ENCODE measurements at places on chromosomes 2 and 18.

DNA sequence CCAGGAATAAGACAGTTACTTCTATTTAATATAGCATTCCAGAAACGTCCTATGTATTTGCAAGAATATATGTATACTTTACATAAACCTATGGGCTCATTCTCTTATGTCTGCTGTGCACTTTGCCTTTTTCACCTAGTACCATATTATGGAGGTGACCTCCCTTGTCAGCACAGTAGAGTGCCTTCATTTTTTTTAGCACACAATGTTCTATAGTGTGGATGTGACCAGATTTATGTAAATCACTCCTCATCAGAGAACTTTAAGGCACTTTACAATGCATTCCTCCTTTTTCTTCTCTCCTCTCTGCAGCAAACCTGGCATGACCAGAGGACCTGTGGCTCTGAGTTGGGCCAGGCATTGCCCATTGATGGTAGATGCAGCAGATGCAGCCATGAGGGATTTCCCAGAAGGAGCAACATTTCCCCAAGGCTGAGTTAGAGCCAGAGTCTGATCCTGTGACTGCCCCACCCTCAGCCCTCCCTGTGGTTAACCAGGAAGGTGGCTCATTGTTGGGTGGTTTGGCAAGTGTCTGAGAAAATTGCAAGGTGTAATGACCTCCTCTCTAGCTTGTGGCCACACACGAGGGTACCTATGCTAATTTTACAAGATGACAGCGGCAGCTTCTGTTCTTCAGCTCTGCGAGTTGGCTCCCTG is 76.5 kb upstream of the DLX2 start:
- no peaks in the 10 kb centered on the region for H3K36me3 ChIP-seq
- no peaks in the 10 kb centered on the region for H3K27me3 ChIP-seq
- no peak overlapping the region for H3K4me3 ChIP-seq
- no peaks in the 10 kb centered on the region for H3K4me1 ChIP-seq
- H3K27ac ChIP-seq, result no peak overlapping the region

DNA sequence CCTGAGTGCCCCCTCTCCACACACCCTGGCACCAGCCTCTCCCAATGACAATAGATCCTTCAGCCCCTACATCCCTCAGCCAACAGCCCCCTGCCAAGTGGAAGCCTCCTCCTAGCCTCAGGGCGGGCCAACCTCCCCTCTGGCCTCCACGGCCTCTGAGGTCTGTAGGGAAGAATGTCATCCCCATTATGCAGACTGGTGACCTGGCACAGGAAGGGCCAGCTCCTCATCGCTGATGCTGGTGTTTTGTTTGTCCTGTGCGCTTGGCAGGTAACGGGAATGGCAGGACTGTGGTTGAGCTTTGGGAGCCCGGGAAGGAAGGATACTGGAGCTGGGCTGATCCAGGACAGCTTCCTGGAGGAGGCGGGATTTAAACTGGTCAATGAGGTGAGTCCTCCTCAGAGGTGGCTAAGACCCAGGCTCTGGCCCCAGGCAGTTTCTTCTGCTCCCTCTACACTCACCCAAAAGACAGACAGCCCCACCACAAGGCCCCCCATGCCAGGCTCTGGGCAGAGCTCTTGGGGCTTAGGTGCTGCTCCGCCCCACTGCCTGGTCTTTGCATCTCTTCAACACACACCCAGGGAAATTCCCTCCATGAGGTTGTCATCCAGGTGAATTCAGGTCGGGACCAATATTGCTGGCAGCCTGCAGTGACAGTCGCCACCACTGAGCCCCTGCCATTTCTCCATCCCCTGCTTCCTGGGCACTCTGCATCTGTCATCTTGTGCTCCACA is 75.2 kb upstream of the SMAD7 start:
- H3K4me3 ChIP-seq, result no peak overlapping the region
- H3K36me3 ChIP-seq, result no peaks in the 10 kb centered on the region
- no peak for DNase-seq
- H3K4me1 ChIP-seq, result no peaks in the 10 kb centered on the region

DNA sequence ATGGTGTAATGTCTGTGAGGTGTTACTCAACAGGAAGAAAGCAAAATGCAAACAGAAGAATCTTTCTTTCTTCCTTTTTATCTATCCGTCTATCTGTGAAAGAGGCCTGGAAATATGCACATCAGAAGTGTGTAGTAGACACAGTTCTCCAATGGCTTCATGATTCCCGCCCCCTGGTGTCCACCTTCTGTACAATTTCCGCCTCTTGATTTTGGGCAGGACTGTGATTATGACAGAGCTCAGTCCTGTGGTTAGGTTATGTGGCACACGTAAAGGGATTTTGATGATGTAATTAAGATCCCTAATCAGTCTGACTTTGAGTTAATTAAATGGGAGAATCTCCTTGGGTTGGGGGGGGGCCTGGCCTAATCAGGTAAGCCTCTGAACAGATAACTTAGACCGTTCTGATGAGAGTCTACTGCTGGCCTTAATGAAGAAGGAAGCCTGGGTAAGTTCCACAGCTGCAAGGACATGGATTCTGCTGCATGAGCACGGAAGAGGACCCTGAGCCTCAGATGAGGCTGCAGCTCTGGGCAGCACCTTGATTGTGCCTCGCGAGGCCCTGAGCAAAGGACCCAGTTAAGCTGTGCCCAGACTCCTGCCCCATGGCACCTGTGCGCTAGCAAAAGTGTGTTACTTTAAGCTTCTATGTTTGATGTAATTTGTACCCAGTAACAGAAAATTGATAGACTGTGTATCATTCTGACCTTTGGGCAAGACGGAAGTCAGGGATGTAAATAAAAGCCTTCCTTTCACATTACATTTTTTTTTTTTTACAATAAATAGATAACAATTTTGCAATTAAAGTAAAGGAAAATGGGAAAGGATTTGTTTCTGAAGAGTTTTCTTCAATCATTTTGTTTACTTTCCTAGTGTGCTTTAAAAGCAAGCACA is 11.3 kb upstream of the KCNF1 start:
- no peaks in the 10 kb centered on the region for H3K27me3 ChIP-seq
- peak overlapping the region; percentile 54 for H3K27ac ChIP-seq
- peak; percentile 62 for DNase-seq
- H3K4me1 ChIP-seq, result peaks cover 10% of the 10 kb centered on the region
- no peak overlapping the region for H3K4me3 ChIP-seq
- H3K36me3 ChIP-seq, result no peaks in the 10 kb centered on the region

DNA sequence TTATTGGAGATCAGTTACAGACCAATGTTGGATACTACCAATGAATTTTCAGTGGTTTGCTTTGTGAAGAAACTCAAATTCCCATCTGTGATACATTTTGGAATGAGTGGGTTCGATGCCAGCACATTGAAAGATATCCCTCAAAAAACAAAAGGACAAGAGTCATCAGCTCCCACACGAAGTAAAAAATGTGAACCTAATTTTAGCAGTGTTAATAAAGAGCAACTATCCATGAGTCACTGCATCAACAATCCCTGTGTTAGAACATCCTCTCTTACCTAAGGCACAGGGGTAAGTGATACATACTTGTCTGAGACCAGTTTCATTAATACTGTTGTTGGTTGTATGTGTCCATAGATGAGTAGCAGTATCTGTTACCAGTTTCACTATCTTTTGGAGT is 551.8 kb upstream of the SOX11 start:
- H3K4me3 ChIP-seq, result no peak overlapping the region
- H3K27ac ChIP-seq, result no peak overlapping the region
- H3K27me3 ChIP-seq, result no peaks in the 10 kb centered on the region
- DNase-seq, result no peak
- no peaks in the 10 kb centered on the region for H3K4me1 ChIP-seq
- no peaks in the 10 kb centered on the region for H3K36me3 ChIP-seq

GRCh38 chr2:46198164-46198883 is 98.9 kb upstream of the EPAS1 start:
- no peaks in the 10 kb centered on the region for H3K4me1 ChIP-seq
- no peak overlapping the region for H3K27ac ChIP-seq
- H3K27me3 ChIP-seq, result no peaks in the 10 kb centered on the region
- no peaks in the 10 kb centered on the region for H3K36me3 ChIP-seq
- no peak overlapping the region for H3K4me3 ChIP-seq

- H3K36me3 ChIP-seq, result no peaks in the 10 kb centered on the region
- peak overlapping the region; percentile 98 for H3K27ac ChIP-seq
- DNase-seq, result no peak
- H3K4me1 ChIP-seq, result peaks cover 9% of the 10 kb centered on the region
These were observed 2.4 kb downstream of the PELI1 start for GRCh38 chr2:64141674-64142405.

DNA sequence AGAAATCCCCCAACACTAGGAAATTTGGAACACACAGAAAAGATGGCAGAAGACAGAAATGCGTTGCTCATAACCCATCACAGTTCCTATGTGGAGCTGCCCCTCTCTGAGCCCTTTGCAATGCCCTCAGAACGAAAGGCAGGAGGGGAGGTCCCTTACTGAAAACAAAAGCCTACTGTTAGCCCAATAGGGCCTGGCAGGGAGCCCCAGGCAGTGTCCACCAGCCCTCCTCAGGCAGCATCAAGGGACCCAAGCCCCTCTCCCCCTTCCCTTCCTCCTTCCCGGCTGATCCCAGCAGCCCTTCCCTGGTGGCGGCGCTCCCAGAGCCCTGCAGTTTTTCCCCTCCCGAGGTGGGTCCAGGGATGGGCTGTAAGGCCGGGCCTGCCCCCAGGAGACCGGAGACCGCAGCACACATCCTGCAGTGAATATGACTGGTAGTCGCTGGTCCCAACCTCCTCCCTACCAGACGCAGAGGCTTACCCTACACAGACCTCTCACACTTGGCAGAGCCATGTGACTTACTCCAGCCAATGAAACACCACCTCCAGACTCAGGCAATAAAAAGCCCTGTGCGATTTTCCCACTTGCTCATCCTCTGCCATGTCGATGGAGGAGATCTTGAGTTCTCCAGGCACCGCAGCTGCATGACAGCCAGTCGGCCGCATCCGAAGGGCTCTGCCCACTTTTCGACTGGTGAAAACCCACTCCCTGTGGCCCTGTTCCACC is 19.4 kb upstream of the DUSP2 start:
- H3K4me3 ChIP-seq, result no peak overlapping the region
- H3K36me3 ChIP-seq, result no peaks in the 10 kb centered on the region
- peaks cover 5% of the 10 kb centered on the region for H3K4me1 ChIP-seq

- no peaks in the 10 kb centered on the region for H3K36me3 ChIP-seq
- H3K27ac ChIP-seq, result no peak overlapping the region
- no peaks in the 10 kb centered on the region for H3K4me1 ChIP-seq
- H3K4me3 ChIP-seq, result no peak overlapping the region
These were observed 75.0 kb downstream of the THNSL2 start for GRCh38 chr2:88245109-88245508.

DNA sequence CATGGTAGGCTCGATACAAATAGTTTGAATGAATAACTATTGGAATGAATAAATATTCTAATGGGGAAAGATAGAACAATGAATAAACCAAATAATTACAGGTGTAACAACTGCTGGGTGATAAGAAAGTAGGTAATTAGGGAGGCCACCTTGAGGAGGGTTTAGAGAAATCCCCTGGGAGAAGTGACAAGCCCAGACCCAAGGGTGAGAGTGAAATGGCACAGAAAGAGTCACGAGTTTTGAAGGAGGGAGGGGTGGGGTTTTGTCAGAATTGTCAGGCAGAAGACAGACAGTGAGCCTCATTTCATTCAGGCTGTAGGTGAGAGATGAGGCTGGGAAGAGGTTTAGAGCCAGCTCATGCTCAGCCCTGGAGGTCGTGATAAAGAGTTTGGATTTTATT is 71.6 kb upstream of the L3MBTL4 start:
- H3K4me1 ChIP-seq, result no peaks in the 10 kb centered on the region
- no peaks in the 10 kb centered on the region for H3K36me3 ChIP-seq
- H3K27ac ChIP-seq, result no peak overlapping the region
- no peaks in the 10 kb centered on the region for H3K27me3 ChIP-seq

DNA sequence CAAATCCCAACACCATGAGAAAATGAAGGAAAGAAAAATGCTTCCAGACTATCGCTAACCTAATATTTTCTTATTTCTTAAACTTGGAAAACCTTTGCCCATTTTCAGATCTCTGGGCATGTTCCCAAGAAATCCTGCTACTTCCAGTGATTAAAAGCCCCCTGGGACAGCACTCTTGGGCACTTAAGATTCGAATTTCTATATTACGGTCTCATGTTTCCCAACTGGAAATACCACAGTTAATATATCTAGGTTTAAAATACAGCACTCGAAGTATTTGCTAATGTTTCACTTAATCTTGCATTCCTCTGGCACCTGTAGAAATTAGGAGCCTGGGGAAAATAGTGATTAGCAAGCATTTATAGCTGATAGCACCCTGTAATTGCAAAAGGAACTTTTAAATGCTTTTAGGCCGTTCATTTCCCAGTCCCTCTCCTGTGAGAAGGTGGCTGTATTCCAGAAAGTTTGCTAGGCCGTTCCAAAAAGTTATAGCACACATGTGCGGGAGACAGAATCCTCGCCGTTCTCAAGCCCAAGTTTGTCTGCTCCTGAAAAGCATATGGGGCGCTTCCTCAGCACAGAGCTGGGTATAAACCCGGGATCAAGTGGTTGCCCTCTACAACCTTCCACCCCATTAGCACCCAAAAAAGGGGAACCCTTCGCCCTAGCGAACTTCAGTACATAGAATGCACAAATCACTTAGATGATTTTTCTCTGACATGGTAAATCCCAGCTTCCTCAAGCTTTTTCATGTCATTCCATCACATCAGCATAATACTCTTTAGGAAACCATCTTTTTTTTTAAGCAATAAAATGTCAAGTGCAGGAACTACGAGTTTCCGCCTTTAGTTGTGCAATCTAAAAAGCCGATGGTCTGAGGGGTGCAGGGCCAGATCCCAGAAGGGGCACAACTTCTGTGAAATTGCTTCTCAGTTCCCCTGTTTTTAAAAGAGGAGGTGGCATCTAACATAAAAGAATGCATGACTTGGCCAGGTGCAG is 60.6 kb downstream of the DIPK1C start:
- no peak for DNase-seq
- H3K27me3 ChIP-seq, result no peaks in the 10 kb centered on the region
- H3K36me3 ChIP-seq, result no peaks in the 10 kb centered on the region
- no peak overlapping the region for H3K27ac ChIP-seq
- no peak overlapping the region for H3K4me3 ChIP-seq

DNA sequence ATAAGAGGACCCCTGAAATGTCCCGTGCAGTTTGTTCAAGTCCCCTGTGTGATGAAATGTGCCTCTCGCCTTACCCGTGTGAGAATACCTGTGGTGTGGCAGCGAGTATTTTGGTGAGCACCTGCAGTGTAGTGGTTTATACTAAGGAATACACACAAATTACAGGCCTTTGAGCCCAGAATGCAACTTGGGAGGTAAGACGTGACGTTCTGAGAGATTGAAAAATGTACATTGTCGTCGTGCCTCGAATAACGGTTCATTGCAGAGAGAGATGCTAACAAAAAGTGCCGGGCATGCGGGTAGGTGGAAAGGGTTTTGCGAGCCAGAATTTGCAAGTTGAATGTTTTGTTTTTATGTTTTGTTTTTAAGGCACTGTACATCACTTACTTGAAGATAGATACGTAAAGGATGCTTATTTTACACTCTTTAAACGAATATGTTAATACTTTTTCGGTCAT is 867 bp downstream of the RBBP8 start:
- H3K4me1 ChIP-seq, result no peaks in the 10 kb centered on the region
- peak overlapping the region; percentile 90 for H3K27ac ChIP-seq
- peak overlapping the region; percentile 62 for H3K4me3 ChIP-seq
- DNase-seq, result no peak
- no peaks in the 10 kb centered on the region for H3K36me3 ChIP-seq

- no peak overlapping the region for H3K27ac ChIP-seq
- H3K4me1 ChIP-seq, result no peaks in the 10 kb centered on the region
- no peaks in the 10 kb centered on the region for H3K27me3 ChIP-seq
- no peak for DNase-seq
- no peaks in the 10 kb centered on the region for H3K36me3 ChIP-seq
These were observed 168.5 kb downstream of the TPGS2 start for GRCh38 chr18:36660311-36660710.

All from transverse colon (tissue), 4 donors.